ENCODE measurements at places on chromosomes 16 and 17. TPM values are rescaled to one million over a fixed set of nuclear protein-coding genes. Genes with fewer than 3 reads are reported as not detected.

GRCh38 chr17:76633628-76634328 lies 9.8 kb downstream of the ST6GALNAC1 start:
- H3K27ac ChIP-seq: no peak overlapping the region
- no peak for DNase-seq
- H3K27me3 ChIP-seq: no peaks in the 10 kb centered on the region
- no peaks in the 10 kb centered on the region for H3K4me1 ChIP-seq

OR3A2 gene
- 1.5 TPM for total RNA-seq

GRCh38 chr16:50602531-50603205 lies 54.5 kb downstream of the NKD1 start:
- peaks cover 35% of the 10 kb centered on the region for H3K4me1 ChIP-seq
- no peaks in the 10 kb centered on the region for H3K27me3 ChIP-seq
- H3K27ac ChIP-seq: peak overlapping the region; percentile 48

DNA sequence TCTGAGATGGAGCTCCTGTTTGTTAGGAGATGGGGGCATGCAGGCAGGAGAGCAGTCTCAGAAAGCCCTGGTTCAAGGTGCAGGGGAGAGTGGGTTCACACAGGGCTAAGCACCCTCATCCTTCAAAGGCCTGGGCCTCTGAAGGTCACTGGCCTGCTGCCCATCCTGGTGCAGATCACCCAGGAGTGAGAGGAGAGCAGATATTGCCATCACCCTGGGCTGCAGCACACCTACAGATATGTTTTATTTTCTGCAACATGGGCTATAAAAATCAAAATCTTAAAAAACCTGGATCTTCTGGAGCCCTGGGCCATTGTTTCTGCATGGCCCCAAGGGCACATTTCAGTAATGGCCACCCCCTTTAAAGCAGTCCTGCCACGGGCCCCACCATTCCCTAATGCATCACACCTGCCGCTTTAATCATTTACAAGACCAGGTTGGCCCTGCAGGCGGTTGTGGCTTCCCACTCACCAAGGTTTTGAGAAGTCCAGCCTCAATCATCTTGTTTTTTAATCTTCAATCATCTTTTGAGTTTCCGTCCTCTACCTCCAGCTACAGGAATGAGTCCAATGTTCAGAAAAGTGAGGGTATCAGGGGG lies 20.4 kb upstream of the NUP93 start:
- H3K27me3 ChIP-seq: no peaks in the 10 kb centered on the region
- no peaks in the 10 kb centered on the region for H3K36me3 ChIP-seq
- peak overlapping the region; percentile 65 for H3K4me3 ChIP-seq
- no peak for DNase-seq

ATP1B2 gene
- 0.12 TPM for total RNA-seq

DNA sequence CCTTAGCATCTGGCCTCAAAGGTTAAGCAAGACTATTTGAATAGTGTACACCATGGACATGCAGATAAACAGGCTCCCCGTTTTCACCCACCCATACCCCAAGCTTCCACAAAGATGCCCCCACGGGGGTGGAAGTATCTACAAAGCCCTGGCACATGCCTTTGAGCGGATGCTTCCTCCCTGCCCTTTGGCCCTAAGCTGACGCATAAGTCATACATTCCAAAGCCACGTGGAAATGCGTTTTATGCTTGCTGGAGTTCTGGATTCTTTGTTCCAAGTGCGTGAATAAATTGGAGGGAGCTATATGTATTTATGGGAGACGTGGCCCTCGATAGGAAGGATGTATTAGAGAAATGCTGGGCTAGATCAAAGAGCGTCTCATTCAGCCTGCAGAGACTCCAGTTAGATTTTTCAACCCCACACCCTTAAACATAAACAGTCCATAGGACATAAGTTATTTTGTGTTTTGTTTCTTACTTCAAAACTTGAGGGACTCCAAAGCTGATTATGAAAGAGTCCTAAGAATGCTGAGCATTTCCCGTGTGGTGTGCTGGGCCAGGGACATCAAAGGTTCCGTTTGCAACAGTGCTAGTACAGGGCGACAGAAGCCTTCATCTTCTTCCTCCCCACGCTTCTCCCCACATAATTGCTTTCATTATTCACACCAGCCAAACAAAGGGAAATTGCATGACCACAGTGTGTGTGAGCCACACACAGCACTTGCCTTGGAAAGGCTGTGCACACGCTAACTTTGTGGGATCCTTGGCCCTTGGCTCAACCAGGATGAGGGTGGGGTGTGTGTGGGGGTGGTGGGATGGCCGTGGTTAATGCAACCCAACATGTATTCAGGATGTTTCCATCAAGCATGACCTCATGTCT lies 73.6 kb downstream of the WIPI1 start:
- no peaks in the 10 kb centered on the region for H3K27me3 ChIP-seq
- H3K27ac ChIP-seq: no peak overlapping the region
- no peak overlapping the region for H3K4me3 ChIP-seq

- no peaks in the 10 kb centered on the region for H3K27me3 ChIP-seq
Measured at GRCh38 chr17:39208136-39208535, 8.1 kb downstream of the RPL19 start.

DNA sequence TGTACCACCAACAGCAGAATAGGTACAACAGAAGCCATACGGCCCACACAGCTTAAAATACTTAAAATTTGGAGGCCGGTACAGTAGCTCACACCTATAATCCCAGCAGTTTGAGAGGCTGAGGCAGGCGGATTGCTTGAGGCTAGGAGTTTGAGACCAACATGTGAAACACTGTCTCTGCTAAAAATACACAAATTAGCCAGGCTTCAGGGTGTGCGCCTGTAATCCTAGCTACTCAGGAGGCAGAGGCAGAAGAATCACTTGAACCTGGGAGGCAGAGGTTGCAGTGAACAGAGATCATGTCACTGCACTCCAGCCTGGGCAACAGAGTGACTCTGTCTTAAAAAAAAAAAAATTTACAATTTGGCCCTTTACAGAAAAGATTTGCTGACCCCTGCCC lies 17.0 kb downstream of the GFOD2 start:
- H3K4me1 ChIP-seq: peaks cover 16% of the 10 kb centered on the region
- no peak overlapping the region for H3K27ac ChIP-seq
- DNase-seq: no peak
- no peaks in the 10 kb centered on the region for H3K27me3 ChIP-seq

GRCh38 chr17:79515110-79515509 lies 95.7 kb downstream of the RBFOX3 start:
- H3K4me1 ChIP-seq: no peaks in the 10 kb centered on the region
- H3K36me3 ChIP-seq: no peaks in the 10 kb centered on the region
- H3K27me3 ChIP-seq: no peaks in the 10 kb centered on the region
- H3K4me3 ChIP-seq: no peak overlapping the region

GRCh38 chr16:3988011-3988410 lies 107.5 kb upstream of the CREBBP start:
- H3K4me3 ChIP-seq: no peak overlapping the region
- no peak for DNase-seq
- H3K27ac ChIP-seq: no peak overlapping the region
- H3K27me3 ChIP-seq: no peaks in the 10 kb centered on the region
- no peaks in the 10 kb centered on the region for H3K4me1 ChIP-seq

- no peak for DNase-seq
- no peaks in the 10 kb centered on the region for H3K4me1 ChIP-seq
- peaks cover 4% of the 10 kb centered on the region for H3K36me3 ChIP-seq
- no peak overlapping the region for H3K4me3 ChIP-seq
- no peaks in the 10 kb centered on the region for H3K27me3 ChIP-seq
Measured at GRCh38 chr17:78997881-78998280, 11.7 kb downstream of the CANT1 start.

DNA sequence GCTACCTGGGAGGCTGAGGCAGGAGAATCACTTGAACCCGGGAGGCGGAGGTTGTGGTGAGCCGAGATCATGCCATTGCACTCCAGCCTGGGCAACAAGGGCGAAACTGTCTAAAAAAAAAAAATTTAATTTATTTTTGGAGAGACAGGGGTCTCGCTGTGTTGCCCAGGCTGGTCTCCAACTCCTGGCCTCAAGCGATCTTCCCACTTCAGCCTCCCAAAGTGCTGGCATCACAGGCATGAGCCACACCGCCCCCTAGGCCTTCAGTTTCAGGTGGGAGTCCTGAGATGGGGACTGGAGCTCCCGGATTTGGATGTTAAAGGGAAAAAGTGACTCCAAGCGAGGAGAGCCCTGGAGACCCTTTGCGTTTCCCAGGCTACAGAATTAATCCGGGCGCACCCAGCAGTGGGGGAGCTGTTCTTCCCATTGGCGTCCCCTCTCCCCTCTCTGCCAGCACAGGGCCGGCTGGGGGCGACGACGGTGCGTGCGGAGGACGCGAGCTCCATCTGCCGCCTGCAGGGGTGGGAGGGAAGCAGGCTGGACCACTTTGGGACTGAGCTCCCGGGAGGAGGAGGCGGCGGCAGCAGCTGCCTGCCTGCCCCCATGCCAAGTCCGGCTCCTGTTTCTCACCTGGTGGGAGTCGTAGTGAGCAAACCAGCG lies 49.3 kb upstream of the USP7 start:
- DNase-seq: no peak
- no peaks in the 10 kb centered on the region for H3K36me3 ChIP-seq
- H3K4me1 ChIP-seq: peaks cover 6% of the 10 kb centered on the region

DNA sequence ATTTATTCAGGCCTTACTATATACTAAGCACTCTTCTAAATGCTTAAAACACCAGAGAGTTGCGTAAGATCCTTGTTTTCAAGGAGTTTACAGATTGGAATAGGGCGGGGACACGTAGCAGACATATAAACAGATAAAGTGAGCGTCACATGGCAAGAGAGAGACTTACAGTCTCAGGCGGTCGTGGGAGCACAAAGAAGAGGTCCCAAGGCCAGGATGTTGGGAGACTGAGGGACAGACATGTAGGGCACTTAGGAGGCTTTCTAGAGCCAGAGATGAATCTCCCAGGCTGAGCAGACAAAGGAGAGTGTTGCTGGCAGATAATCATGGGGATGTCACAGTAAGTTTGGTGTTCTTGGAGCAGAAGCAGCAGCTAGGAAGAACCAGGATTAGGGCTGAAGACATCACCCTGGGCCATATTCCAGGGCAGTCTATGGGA lies 119.1 kb upstream of the ANKFN1 start:
- no peak overlapping the region for H3K4me3 ChIP-seq
- no peaks in the 10 kb centered on the region for H3K36me3 ChIP-seq
- no peaks in the 10 kb centered on the region for H3K4me1 ChIP-seq
- H3K27ac ChIP-seq: no peak overlapping the region
- DNase-seq: no peak
